ENCODE measurements at places on chromosomes 7 and 10.

DNA sequence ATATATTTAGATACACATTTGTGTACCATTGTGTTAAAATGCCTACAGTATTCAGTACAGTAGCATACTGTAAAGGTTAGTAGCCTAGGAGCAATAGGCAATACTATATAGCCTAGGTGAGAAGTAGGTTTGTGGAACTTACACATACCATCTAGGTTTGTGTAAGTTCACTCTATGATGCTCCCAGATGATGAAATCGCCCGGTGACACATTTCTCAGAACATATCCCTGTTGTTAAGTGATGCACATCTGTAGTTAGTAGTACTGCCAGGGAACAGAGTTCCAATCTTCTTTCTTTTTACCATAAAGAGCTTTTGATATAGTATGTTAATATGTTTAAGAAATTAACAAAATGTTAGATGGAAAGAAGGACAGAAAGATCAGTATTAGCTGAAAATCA lies 138.2 kb downstream of the SNX13 start:
- DNase-seq, result no peak

- no peak for DNase-seq
These were observed 86.4 kb upstream of the TRIL start for GRCh38 chr7:29044554-29044953.

GRCh38 chr7:69177941-69178494 lies 420.3 kb upstream of the AUTS2 start:
- no peak for DNase-seq

GRCh38 chr10:86376852-86377796 lies 10.5 kb upstream of the GRID1 start:
- peak; percentile 61 for DNase-seq

DNA sequence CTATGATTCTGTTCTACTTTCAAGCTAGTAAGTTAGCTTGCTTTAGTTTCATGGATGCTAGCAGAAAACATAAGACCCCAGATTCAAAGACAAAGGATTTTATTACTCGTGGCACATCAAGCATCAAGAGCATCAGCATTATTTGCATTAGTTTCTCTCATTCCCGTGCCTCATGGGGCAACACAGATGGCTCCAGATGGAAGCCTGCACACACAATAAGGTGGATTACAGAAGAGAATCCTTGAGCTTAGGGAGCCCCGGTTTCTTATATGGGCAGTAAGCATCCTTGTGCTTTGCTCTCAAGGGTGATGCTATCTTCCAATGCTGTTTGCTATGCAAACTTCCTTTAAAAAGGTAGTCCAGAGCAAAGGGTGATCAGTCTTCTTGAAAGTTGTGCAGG lies 10.7 kb upstream of the CAPZA2 start:
- no peak for DNase-seq

DNA sequence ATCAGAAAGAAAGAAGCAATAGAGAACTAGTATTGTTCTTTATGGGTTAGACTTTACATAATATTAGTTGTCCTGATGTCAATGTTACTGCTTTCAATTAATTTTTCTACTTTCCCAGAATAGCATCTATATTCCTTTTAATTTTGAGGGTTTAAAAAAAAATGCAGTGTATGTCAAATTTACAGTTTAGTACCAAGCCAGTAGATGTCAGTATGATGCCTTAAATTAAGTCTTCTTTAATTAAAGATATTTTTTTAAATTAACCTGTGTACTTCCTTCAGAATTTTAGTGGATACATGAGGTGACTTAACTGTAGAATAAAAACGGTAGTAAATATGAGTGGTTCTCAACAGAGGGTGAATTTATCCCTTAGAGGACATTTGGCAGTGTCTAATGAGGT lies 35.2 kb upstream of the STOX1 start:
- DNase-seq, result no peak

DNA sequence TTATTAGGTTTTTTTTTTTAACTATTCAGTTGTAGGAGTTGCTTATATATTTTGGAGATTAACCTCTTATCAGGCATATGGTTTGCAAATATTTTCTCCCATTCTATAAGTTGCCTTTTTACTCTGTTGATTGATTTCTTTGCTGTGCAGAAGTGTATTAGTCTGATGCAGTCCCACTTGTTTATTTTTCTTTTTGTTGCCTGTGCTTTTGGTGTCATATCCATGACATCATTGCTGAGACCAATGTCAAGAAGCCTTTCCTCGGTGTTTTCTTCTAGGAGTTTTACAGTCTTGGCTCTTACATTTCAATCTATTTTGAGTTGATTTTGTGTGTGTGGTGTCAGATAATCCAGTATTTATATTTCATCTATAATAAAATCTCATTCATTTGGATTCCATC lies 155.4 kb downstream of the LRMDA start:
- no peak for DNase-seq

DNA sequence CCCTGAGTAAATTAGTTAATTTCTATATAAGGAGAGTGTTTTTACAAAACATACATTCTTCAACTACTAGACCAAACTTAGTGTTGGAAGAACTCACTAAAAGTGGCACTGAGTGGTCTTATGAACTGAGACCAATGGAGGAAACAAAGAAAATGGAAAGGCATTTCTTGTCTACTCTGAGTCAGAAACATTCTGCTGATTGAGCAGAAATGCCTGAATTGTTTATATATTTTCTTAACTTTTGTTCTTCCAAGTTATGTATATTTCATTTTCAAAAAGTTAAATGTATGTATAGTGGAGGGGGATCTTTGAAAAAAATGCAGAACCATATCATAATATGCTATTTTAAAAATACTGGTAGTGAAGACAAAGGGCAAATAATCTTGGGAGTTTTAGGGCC lies 320.7 kb downstream of the HGF start:
- no peak for DNase-seq

GRCh38 chr10:73601486-73601921 lies 10.4 kb upstream of the USP54 start:
- DNase-seq, result no peak

DNA sequence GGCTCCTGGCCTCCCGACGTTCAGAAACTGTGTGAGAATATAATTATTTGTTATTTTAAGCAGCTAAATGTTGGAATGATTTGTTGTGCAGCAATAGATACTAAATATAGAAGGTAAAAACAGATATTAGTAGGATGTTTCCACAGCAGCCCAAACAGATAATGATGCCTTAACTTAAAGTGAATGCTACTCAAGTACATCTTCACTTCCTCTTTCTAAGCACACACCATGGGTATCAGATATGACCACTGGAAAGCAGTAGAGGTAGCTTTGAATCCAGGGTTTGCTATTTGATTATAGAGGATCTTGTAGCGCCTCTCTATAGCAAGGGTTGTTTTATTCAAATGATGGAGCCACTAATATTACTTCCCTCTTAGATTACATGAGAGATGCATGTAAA lies 38.2 kb upstream of the BET1 start:
- no peak for DNase-seq

- DNase-seq, result no peak
These were observed 64.0 kb upstream of the TRIM8 start for GRCh38 chr10:102580230-102580629.

DNA sequence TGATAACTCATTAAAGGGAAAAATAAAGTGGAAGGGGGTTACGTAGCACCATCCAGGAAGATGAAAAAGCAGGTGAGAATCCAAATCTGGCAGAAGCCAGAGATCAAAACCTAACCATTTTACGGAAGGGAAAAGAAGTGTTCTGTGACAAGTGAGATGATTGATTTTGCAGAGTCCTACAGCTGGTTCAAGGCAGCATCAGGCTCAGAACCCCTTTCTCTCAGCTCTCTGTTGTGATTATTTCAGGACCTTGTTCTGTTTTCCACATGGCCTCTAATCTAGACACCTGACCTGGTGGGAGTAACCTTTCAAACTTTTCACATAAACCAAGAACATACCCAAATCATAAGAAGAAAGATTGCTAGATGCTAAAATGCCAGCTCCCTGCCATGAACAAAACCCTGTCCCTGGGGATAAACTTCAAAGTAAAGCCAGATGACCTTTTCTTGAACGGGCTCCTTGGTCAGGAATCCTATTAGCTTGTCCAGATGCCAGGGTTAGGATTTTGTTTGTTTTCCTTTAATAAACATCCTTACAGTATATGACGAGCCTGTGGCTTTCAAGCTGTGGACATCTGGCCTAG lies 5.9 kb downstream of the DUSP5 start:
- no peak for DNase-seq

GRCh38 chr10:3865565-3865964 lies 80.6 kb upstream of the KLF6 start:
- no peak for DNase-seq

DNA sequence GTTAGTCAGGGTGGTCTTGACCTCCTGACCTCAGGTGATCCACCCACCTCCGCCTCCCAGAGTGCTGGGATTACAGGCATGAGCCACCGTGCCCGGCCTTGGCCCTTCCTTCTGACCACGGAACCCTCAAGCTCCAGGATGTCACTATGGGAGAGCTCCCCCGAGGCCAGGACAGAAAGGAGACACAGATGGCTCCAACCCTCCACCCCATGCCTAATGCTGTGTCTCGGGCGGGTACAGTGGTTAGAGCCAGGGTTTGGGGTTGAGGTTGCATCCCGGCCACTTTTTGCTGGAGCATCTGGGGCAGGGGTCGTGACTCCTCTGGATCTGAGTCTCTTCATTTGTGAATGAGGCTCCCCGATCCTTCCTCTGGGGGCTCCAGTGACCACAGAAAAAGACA lies 8.1 kb downstream of the MYL10 start:
- no peak for DNase-seq

DNA sequence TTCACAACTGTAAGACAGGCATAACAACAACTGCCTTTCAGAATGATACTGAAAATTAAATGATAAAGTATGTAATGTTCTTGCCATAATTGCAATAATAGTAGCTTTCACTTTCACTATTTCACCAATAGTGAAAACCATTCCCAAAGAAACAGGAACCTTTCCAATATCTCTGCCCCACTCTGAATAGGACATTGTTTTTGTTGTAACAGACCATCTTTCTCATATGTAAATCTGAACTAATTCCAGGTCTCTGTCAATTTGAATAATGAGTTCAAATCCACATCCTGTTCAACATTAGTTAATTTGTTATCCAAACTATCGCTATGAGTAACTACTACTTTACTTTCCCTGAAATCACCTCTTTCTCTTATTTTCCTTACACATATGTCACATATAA lies 148.0 kb downstream of the LRRN3 start:
- DNase-seq, result no peak

- DNase-seq, result no peak
These were observed 150.6 kb upstream of the TMEM72 start for GRCh38 chr10:44760513-44760912.

DNA sequence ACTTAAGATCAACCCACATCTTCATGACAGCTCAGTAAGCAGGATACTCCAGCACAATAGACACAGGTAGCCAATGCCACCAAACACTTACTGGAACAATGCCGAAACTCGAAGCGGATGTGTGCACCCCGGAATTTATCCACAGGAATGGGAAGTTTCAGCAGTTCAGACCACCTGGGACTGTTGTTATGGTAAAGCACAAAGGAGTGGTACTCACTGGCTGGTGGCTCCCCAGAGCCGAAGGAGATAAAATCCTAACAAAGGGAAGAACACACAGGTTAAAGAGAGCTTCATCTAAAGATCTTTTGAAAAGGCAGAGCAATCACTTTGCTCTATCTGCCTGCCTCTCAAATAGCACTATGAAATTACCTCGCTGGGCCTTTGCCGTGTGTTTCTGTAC lies 305.9 kb downstream of the DOCK4 start:
- DNase-seq, result no peak

DNA sequence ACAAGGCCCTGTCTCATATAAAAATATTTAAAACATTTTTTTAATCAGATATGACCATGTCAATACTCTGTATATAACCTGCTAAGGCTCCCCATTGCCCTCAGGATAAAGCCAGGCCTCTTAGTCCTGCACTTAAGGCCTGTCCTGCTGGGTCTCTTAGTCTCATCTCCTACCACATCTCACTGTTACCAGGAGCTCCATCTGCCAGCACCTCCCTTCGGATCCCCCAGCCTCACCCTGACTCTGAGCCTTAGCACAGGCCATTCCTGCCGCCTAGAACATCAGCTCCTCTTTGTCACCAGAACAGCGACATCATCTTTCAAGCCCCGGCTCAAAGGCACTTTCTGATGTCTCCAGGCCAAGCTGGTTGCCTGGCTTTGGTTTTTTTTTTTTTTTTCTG lies 25.7 kb upstream of the GTF2IRD1 start:
- DNase-seq, result no peak

GRCh38 chr7:124457841-124458240 lies 307.8 kb downstream of the GPR37 start:
- no peak for DNase-seq

DNA sequence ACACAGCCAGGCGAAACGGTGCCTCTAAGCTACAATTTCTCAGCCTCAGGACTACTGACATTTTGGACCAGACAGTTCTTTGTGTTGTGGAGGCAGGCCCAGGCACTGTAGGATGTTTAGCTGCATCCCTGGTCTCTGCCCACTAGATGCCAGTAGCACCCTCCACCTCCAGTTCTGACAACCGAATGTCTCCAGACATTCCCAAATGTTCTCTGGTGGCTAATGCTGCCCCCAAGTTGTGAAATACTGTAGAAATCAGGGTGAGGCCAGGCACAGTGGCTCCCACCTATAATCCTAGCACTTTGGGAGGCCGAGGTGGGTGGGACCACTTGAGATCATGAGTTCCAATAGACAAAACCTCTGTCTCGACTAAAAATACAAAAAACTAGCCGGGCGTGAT lies 18.2 kb downstream of the HNRNPF start:
- no peak for DNase-seq

DNA sequence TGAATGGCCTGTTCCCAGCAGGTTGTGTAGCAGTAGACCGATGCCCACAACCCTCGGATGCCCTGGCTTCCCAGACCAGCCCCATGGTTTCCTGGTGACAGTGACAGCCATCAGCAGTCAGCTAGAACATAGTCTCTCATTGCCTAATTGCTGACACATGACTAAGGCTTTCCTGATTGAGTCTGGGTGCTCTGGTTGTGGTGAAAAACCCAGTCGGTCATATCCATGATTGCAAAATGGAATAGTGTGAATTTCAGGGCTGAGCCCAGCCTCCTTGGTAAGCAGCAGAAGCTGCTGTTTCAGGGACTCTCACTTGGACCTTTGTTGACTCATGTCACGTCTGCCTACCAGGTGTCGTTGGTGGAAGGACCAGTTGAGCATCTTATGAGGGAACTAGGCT lies 36.6 kb downstream of the POR start:
- DNase-seq, result no peak

- DNase-seq, result no peak
These were observed 125.6 kb upstream of the TNRC18 start for GRCh38 chr7:5549096-5549763.

DNA sequence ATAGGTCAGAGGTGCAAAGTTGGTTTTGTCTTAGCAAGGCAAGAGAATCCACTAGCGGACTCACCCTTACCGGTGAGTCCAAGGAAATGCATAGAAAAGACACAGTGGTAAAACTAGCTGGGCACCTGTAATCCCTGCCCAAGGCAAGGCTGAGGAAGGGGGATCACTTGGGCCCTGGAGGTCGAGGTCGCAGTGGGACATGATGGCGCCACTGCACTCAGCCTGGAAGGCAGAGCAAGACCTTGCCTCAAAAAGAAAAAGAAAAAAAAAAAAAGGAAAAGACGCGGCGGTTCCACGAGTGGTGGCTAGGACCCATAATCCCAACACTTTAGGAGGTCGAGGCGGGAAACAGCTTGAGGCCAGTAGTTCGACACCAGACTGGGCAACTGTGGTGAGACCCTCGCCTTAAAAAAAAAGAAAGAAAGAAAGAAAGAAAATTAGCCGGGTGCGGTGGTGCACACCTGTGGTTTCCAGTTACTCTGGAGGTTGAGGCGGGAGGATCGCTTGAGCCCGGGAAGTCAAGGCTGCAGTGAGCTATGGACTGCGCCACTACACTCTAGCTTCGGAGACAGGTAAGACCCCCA lies 820 bp upstream of the OTUD1 start:
- DNase-seq, result no peak

GRCh38 chr10:32005050-32005449 lies 51.2 kb downstream of the KIF5B start:
- DNase-seq, result no peak

- DNase-seq, result no peak
These were observed 105.1 kb upstream of the ANLN start for GRCh38 chr7:36284456-36285090.
